ENCODE measurements at places on chromosomes 11 and 22. TPM values are rescaled to one million over a fixed set of nuclear protein-coding genes. Genes with fewer than 3 reads are reported as not detected.

The C11orf21 gene
- not detected for total RNA-seq

GRCh38 chr11:30666817-30667216 lies 80.7 kb upstream of the MPPED2 start:
- DNase-seq = no peak

- DNase-seq = peak; percentile 7
Observed at GRCh38 chr11:27088353-27088752, 47.7 kb downstream of the BBOX1 start.

The ISX gene
- not detected for total RNA-seq

DNA sequence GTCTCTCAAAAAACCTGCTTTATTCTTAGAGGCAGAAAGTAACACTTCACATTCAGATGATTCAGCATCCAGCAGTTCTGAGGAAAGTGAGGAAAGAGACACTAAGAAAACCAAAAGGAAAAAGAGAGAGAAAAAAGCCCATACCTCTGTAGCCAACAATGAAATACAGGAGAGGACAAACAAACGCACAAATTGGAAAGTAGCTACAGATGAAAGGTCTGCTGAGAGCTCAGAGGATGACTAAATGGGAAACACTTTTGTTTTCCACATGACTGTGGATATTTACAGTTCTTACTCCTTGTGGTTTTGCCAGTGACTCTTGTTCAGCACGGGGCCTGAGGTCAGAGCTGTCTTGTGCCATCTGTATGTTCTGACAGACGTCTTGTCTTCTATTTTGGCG lies 3.8 kb downstream of the TIMM8B start:
- no peak for DNase-seq

- no peak for DNase-seq
Observed at GRCh38 chr22:37983860-37984791, at the start of gene SOX10. TSS of gene SOX10 (minus strand) at chr22:37984555. CDS start at chr22:37983784, 771 bp downstream.

GRCh38 chr11:33668468-33668825 lies 32.2 kb downstream of the C11orf91 start:
- DNase-seq = no peak

The GAL gene
- 16.1 TPM for total RNA-seq

The CCDC116 gene
- total RNA-seq = not detected

GRCh38 chr11:27693398-27693797 lies 6.9 kb downstream of the BDNF start:
- no peak for DNase-seq

The STT3A gene
- total RNA-seq = 208 TPM

- DNase-seq = no peak
Observed at GRCh38 chr11:106959800-106960199, 58.5 kb downstream of the GUCY1A2 start.

DNA sequence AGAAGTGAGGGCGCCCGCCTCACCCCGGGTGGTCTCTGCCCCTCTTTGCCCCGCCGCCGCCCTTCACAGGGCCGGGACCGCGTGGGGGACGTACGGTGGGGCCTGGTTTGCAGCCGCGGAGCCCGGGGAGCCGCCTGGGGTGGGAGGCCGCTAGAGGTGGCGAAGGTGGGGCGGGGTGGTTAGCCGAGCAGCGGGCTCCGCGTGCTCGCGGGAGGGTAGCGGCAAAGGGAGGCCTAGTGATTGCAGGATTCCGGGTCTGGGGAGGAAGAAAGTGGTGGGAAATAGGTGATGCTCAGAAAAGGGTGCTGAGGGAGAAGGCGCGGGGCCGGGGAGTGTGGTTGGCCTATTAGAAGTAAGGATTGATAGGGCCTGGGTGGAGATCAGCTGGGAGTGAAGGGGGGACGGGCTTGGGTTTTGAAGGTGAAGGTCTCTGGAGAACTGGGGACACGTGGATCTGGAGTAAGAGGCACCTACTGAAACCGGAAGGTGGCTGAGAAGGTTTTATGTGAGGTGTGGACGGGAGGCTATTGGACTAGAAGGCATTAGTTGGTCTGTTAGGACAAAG lies 571 bp downstream of the FAR1 start:
- no peak for DNase-seq

GRCh38 chr22:24327832-24328231 lies 57.2 kb downstream of the SPECC1L start:
- DNase-seq = no peak

The CRYBB1 gene
- not detected for total RNA-seq

GRCh38 chr11:45974806-45975205 lies 52.4 kb downstream of the LARGE2 start:
- no peak for DNase-seq

The ARSA gene
- total RNA-seq = 63.8 TPM

DNA sequence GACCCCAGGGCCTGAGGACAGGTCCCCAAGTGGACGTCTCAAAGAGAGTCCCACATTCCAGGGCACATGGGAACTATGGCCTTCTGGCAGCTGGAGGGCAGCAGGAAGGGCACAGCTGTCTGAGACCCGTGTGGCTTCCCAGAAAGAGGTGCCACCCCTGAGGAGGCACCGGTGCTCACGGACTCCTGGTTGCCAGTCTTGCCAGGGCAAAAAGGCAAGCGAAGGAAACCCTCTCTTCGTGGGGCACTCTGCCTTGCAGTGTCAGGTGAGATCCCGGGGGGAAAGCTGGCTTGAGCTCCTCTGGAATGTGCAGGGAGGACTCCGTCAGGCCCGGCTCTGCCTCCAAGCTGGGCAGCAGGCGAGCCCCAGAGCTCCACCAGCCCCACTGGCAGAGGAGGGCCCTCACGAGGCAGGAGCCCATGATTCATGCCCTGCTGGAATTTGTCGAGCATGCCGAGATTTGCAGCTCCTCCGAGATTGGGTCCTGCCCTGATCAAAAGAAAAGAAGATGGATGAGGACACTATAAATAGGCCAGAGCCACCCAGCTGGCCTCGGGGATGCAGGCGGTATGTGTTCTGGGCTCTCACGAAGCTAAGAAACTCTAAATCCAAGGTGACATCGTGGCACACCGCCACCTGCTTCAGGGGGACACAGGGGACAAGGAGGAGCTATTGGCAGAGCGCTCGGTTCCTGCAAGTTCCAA lies 9.9 kb upstream of the CELSR1 start:
- peak; percentile 72 for DNase-seq

- no peak for DNase-seq
Observed at GRCh38 chr22:39353346-39353745, 3.6 kb downstream of the SYNGR1 start.

DNA sequence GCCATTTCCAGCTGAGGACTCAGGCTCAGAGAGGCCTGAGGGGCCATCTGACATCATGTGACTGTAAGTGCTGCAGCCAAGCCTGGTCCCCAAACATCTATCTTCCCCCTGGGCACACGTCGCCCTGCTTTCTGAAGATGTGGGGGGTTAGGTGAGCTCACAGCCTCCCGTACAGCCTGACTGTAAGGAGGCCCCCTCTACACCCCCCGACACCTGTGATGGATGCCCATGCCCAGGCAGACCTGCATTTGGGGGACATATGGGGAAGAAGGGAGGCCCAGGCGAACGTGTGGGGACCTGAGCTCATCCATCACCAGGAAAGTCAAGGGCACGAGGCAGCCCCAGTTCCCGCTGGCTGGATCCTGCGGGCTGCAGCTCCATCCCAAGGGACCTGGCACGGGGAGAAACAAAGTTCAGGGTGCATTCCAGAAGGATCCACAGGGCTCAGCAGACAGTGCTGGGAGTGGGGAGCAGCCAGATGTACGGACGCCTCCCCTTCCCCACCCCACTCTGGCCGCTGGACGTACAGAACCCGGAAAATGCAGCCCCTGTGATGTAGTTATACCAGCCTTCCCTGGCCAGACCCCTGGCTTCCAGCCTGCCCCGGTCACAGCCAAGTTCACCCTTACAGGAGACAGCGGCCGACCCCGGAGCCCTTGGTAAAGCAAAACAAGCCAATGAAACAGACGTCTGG lies 1431.4 kb downstream of the BRD1 start:
- no peak for DNase-seq

DNA sequence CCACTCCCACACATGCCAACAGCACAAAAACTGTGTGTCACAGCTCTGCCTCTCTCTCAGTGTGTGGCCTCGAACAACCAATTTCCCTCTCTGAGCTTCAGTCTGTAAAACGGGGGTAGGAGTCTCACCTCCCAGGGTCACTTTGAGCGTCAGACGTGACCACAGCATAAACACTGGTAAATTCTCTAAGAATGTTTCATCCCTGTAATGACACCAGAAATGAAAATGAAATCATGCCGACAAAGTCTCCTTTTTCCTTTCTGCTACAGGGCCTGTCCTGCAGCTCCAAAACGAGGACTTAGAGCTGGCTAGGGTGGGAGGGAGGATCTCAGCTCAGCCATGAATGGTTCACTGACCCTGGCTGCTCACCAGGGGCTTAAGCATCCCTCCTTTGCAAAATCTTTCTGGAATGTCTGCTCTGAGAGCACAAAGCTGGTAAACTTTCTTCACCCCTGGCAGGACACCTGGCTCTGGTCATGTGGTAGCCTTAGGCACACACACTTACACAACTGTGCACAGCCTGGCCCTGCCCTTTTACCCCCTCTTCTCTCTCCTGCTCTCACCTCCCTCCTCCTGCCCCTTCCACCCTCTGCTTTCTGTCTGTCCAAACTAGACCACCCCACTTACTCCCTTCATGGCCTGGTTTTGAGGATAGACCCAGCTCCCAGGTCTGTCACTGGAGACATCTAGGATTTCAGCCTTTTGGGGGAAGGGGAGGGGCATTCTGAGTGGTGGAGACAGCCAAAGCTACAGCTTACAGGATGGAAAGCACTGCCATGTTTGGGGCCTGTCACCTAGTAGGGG lies 12.3 kb upstream of the TSKU start:
- DNase-seq = peak; percentile 82

DNA sequence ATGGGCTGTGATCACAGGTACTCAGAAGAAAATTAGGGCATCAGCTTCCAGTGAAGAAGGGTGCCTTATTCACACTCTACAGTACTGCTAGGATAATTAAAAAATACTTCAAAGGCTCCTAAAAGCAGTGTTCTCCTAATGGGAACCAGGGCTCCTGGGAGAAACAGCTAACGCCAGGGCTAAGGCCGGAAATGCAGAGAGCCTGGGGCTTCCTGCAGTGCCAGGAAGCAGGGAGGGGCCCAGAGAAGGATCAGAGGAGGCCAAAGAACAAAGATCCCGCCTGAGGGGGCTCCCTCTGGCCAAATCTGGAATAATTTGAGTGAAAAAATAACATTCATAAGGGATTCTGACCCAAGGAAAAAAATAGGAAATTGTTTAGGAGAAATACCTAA lies 27.5 kb downstream of the TOLLIP start:
- DNase-seq = no peak

DNA sequence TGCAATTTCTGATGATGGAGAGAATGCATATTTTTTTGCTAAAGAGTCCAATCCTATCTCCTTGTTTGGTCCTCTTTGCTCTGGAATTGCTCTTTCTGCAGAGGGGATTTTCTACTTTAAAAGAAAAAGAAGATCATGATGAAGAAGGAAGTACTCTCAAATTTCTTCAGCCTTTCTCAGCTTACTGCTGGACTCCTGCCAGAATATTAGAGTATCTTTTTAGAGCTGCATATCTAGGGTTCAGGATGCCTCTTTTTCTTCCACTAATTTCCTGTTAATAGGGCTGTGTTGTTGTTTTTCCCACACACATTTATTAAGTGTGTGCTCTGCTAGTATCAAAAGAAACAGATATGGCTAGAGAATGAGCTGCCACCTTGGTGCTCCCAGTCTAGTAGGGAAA lies 18.2 kb downstream of the UBASH3B start:
- DNase-seq = no peak

The PACSIN2 gene
- 62.9 TPM for total RNA-seq

The TIGD3 gene
- total RNA-seq = 0.89 TPM

DNA sequence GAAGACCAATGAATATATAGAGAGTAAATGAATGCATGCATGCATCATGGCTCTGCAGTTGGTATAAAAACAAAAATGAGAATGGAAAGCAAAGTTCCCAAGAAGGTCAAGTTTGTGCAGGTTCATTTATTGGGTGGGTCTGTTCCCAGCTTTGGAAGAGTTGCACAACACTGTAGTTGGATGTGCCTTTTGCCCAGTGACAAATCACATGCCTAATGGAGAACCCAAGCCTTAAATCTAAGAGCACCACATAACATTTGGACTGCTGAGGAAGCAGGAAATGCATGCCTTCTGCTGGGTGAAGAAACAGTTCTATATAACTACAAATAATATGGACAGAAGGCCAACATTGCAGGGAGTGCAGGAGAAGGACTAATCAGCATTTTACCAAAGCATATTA lies 30.6 kb downstream of the PRCP start:
- DNase-seq = no peak

- no peak for DNase-seq
Observed at GRCh38 chr11:107385361-107385981, 72.2 kb downstream of the CWF19L2 start.

DNA sequence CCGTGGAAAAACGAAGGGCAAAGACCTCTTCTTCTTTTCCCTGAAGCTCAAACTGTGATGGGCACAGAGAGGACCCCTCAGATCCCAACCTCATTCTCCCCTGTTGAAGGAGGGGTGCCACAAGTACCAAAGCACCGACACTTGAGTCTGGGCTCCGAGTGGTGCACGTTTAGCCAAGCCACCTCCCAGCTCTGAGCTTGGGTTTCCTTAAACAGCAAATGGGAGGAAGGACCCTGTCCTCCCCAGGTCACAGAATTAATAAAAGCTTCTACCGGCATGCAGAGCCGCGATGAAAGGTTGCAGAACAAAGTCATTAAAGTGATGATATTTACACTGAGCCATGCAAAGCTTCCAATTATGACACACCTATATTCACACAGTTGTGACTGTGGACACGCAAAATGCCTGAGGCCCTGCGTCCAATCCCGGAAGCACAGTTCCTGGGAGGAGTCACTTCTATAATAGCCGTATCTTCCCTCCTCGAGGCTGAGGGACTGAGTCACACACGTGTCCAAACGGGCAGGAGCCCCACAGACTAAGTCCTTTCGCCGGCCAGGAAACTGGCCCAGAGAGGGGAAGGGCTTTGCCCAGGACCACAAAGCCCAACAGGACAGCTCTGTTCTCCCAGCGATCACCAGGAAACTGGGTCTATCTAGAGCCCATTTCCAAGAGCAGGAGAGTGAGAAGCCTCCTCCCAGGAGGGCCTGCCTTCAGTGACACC lies 922 bp upstream of the CSNK1E start:
- peak; percentile 78 for DNase-seq

DNA sequence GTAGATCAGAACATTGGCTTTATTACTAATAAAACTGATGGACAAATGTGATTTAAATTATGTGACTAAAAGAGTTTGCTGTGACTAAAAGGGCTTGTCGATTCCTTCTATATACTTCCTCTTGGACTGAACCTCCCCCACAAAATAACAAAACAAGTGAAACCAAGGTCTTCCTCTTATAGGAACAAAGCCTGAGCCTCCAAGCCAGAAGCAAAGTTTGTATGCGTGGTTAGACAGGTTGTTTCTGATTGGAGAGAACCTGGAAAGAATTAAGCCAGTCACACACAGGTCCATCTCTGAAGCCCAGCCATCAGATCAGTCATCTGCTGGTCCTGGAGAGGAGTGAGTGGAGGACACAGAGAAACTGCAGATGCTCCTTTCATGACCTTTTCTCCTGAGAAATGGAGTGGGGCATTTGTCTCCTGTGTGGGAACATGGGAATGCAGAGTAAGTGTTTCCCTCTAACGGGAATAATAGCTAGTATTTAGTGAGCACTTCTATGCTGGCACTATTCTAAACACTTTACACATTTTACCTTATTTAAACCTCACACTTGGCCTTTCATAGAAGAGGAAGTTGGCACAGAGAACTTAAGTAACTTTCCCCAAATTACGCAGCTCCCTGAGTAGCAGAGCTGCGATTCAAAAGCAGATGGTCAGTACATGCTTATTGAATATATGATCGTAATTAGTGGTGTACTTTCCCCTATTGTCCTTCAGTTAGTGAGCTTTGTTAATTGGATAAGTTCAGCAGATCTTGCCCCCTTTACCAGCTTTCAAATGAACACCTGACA lies 77.1 kb downstream of the UVRAG start:
- DNase-seq = no peak

All from kidney epithelial cell (primary cell).